ENCODE measurements at places on chromosomes 7 and 10.

GRCh38 chr10:84987039-84987438 is 658.6 kb downstream of the CCSER2 start:
- DNase-seq: no peak

GRCh38 chr10:61967298-61967697 is 65.8 kb downstream of the ARID5B start:
- no peak for DNase-seq

DNA sequence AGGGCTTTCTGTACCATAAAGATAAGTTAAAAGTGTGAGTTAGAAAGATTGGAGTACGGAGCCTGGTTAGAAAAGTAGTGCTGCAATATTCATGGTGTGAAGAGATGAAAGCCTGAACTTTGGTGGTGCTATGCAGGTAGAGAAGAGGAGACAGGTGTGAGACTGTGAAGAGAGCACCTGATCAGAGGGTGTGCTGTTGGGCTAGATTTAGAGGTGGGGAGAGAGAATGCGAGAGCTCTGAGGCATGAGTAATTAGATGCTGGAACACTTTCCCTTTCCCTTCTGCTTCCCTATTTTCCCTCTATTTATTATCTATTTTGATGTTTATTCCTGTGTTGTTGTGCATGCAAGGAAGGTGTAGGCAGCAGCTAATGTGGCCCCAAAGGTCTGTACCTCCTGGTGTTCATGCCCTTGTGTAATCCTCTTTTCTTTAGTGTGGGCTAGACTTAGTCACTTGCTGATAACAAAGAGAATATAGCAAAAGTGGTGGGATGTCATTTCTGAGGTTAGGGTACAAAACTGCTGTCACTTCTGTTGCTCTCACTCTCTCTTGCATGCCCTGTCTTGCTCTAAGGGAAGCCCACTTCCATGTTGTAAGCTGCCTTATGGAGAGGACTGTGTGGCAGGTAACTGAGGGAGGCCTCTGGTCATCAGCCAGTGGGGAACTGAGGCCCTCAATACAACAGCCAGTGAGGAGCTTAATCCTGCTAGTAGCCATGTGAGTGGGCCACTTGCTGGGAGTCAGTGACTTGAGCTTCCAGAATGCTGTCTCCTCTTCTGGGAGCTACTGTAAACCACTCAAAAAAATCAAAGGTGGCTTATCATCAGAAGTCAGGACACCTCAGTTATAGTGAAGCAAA is 2.6 kb upstream of the ATXN7L1 start:
- DNase-seq: no peak

- no peak for DNase-seq
Measured at GRCh38 chr10:28241741-28242399, 61.0 kb downstream of the MPP7 start.

- DNase-seq: no peak
Measured at GRCh38 chr10:14032406-14032998, 298.2 kb downstream of the FRMD4A start.

DNA sequence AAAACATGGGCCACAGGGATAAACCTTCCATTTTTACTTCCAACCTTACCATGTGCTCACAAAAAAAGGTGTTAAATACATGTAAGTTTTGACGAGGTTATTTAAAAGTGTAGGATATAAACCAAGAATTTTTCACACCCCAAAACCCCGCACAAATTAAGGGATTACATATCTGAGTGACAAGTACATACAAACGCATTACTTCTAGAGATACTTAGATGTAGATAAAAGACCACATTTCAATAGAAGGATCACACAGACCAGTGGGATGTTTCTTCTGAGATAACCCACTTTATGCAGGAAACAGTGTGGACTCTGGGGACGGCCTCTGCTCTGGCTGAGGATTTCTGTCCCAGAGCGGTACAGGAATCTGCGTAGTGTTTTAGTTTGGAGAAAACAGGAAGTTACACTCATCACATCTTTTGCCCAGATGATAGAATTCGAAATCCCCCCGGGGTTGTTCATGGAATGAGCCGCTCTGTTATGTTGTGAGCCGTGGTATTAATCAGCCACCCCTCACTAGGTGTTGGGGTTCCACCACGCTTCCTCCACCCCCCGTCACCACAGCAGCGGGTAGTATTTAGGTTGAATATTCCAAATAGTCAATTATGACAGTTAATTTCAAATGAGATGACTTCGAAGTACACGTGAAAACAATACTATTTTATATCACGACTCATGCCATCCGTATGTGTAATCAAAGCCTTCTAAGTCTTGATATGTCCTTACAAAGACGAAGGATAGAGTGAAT is 1.3 kb upstream of the CUL1 start:
- DNase-seq: no peak

DNA sequence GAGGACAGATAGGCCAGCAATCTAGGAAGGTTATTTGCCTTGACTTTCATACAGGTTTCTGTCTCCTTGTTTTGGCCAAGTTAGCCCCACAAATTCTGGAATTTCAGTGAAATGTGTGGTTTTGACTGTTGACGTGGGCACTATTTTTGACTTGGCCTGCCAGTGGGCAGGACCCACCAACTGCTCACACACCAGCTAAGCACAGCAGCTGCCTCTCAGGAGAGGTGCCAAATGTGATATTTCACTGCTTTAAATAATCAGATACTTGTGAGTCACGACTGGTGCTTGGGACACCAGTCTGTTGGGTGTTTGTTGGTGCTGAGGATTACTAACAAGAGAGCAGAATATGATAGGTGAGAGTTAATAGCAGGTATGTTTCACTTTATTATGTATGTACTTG is 409.7 kb upstream of the MTPN start:
- DNase-seq: no peak

- no peak for DNase-seq
Measured at GRCh38 chr10:60872451-60872850, 71.5 kb downstream of the RHOBTB1 start.

- DNase-seq: no peak
Measured at GRCh38 chr10:23192712-23193434, 761 bp downstream of the PTF1A start.

GRCh38 chr7:95915731-95916130 is 143.4 kb downstream of the DYNC1I1 start:
- DNase-seq: no peak

GRCh38 chr10:104642658-104643302 is 1.7 kb downstream of the SORCS3 start:
- DNase-seq: no peak

DNA sequence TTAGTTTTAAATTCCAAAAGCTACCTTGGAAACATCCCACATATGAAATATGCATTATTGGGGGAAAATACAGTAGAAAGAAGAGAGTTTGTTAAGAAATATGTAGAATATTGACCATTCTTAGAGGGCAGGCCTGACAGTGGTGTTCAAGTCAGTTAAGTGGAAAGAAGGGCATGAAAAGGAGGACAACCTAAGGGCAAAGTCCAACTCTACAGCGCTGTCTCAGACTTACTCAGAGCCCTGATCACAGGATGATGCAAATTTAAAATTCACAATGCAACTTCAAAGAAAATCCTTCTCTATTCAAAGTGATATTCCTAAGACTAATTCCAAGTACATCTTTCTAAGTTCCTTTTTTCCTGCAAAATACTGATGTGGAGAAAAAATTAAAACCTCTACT is 139.1 kb upstream of the LRRTM3 start:
- no peak for DNase-seq

DNA sequence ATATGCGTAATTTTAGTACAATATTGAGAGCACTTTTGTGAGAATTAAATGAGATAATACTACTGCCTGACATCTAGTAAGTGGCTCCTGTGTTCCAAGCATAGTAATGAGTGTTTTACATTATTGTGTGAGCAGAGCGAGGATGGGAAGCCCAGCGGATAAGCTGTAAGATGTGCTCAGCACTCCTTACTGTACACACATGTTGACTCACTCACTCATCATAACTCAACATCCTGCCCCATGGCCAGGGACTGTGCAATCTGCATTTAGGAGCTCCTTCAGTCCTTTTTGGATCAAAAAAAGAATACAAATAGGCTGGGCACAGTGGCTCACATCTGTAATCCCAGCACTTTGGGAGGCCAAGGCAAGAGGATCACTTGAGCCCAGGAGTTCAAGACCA is 72.9 kb upstream of the NEBL start:
- DNase-seq: no peak

- no peak for DNase-seq
Measured at GRCh38 chr10:118842843-118843624, 88.3 kb upstream of the CACUL1 start.

GRCh38 chr10:118392761-118393160 is 50.6 kb upstream of the FAM204A start:
- no peak for DNase-seq

DNA sequence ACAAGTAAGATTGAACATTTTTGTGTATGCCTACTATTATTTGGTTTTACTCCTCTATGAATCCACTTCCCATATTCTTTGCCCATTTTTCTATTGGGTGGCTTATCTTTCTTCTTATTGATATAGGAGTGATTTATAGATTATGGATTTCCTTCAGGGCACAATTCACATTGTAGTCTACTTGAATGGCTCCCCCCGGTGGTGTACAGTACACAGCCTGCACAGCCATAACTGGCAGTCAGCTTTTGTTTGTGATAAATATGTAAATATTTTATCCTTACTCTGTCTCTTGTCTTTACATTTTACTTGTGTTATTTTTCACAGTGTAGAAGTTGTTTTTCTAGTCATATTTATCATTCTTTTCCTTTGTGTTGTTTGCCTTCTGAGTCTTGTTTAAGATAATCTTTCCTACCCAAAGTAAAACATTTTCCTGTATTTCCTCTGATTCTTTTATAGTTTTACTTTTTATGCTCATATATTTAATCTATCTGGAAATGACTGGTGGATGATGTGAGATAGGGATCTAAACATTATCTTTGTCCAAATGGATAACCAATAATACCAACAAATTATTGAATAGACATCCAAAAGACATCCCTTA is 23.9 kb upstream of the CALD1 start:
- DNase-seq: no peak

DNA sequence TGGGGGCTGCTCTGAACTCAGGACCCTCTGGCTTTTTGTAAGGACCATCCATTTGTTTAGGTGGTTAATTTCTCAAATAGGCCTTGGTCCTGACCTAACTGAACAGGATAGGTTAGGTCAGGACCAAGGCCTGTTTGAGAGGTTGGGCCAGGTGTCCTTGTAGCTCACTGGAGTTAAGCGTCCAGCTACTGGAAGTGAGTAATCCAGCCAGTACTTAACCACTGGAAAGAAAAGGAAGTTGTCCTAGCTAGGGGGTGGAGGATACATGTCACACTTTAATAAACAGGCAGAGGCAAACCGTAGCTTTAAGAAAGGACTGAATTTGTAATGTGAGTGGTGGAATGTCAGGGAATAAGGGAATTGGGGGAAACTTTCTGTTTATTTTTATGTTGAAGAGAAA is 96.0 kb downstream of the GPR85 start:
- no peak for DNase-seq

DNA sequence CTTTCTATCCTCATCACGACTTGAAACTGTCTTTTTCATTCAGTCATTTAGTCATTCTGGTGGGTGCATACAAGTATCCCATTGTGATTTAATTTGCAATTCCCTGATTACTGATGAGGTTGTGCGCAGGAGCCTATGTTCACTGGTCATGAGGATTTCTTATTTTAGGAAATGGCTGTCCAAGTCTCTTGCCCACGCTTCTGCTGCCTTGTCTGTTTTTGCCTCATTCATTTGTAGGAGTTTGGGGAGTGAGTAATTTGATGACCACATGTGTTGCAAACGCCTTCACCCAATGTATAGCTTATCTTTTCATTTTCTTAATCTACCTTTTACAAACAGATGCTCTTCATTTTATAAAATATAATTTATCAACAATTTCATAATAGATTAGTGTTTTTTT is 127.3 kb downstream of the ARHGAP22 start:
- DNase-seq: no peak

GRCh38 chr7:36192053-36192824 is 39.2 kb downstream of the EEPD1 start:
- no peak for DNase-seq

DNA sequence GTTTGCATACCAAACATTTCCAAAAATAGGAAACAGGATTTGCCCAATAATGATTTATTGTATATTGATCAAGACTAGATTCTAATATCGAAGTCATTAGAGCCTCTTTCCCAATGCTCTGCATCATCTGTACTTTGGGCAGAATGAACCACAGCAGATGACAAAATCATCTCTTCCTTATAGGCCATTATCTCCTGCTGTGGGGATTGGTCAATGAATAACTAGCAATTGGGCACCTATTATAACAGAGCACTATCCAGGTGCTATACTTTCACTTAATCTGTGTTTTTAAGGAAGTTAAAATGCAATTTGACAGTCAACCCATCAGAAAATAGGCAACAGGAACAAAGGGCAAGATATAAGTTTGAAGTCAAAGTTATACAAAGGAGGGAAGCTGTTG is 290.3 kb downstream of the AHR start:
- no peak for DNase-seq

DNA sequence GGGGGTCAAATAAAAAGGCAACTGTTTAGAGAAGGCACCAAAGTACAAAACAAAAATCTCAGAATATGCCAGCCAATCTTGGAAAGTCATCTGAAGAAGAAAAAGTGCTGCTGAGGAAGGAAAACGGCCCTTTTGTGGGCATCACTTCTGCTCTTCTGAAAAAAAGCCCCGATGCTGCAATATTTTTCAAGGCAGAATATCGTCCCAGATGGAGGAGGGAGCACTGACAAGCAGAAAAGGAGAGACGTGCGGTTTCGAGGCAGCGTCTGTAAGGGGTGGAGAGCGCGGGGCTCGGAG is 959 bp upstream of the ATRNL1 start:
- no peak for DNase-seq

DNA sequence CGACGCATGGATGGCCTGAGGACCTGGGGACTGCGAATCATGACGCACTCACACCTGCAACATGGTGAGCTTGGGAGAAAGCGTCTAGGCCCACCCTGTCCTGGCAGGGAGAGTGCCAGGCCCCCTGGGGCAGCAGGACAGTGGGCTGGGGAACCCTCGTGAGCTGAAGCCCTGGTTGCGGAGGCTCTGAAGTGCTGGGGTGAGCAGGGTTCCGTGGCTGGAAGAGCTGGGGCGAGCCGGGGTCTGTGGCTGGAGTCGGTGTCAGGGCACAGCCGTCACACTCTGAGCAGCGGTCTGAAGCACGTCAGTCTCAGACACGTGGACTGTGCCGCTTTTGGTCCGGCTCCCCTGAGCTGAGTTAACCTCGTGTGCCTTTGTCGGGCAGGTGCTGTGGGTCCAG is 4.7 kb downstream of the SUN1 start:
- DNase-seq: no peak

DNA sequence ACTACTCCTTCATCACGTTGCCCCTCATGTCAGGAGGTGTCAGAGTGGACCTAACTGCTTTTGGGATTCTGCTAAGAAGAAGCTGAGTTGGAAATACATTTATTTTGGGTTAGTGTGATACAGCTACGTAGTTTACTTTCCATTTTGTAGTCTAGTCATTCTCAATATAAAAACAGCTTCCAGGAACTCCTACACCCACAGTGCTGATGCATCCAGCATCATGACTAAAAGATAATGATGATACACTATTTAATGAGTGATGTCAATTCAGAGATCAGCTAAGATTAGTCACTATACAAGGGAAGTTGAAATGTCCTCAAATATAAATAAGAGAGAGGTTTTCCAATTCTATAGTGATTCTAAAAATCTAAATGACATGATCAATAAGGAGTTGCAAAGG is 264.2 kb upstream of the SLC26A5 start:
- DNase-seq: no peak

GRCh38 chr7:28767356-28767755 is 190.8 kb downstream of the TRIL start:
- no peak for DNase-seq

GRCh38 chr10:62805231-62806099 is 945 bp downstream of the ADO start:
- DNase-seq: no peak
